ENCODE measurements at places on chromosomes 5 and 9. TPM values are rescaled to one million over a fixed set of nuclear protein-coding genes. Genes with fewer than 3 reads are reported as not detected.

Gene CLIC3
- total RNA-seq = not detected

DNA sequence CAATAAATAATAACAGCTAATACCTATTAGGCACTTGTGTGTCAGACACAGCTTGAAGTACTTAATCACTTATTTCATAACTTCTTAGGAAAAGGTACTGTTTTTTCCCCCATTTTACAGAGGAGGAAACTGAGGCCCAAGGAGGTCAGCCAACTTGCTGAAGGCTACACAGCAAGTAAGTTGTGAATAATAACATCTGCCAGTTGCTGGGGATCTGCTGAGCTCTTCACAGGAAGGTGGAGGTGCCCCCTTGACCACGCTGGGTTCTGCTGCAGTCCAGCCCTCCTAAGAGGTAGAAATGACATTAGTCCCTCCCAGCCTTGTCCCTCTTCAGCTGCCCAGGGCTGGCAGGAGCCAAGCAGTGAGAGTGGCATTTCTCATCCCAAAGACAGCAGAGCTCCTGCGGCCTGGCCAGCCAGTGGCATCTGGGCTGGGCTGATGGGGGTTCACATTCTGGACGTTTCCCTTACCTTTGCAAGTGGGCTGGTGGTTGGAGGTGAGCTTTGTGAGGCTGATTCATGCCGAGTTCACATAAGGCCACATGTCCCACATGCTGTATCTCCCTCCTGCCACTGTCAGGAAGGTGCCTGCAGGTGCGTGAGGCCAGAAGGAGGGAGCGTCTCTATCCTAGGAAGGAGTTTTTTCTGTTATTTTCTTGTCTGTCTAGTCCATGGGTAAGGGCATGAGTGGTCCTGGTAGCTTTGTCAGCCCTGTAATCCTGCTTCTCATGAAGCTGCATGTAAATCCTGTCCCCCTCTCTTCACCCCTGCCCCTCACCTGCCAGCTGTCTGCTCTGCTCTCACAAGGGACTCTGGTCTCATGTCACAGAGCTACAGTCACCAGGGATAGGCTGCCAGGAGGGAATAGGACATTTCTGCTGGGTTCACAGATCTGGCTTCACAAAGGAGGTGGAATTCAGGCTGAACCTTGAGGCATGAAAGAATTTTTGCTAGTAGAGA is 171.7 kb downstream of the MACROH2A1 start:
- no peak for DNase-seq

DNA sequence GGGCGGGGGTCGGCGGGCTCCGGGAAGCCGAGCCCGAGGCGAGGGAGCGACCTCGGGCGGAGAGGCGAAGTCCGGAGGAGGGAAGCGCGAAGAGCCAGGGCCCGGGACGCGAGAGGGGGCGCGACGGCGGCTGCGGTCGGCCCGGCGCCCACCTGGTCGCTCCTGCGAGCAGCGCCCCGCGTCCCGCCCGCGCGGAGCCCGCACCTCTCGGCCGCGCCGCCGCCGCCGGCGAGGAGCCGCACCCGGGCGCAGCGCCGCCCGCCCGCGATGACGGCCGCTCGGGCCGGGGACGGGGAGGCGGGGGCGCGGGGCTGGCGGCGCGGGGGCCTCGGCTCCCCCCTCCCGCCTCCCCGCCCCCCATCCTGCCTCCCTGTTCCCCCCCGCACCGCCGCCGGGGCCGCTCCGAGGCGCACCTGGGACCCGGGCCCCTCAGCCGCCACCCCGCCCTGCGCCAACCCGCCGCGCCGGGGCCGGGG is 2.6 kb downstream of the NR5A1 start:
- DNase-seq = peak; percentile 35

DNA sequence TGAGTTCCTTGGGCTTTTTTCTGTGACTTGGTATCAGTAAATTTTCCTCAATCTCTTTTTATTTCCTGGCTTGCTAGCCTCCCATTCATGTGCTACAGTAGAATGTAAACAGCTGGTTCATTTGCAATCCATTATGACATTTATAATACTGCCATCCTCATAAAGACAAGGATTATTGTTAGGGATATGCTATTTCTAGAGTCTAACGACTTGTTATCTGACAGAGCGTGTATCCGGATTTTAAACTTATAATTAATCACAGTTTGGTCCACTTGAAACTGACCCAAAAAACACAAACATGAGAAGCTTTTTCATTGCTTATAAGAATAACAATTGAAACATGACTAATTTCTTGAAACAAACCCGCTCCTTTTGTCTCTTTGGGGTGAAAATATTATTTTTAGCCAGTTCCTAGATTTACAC is 585.8 kb downstream of the TLE4 start:
- peak; percentile 46 for DNase-seq

DNA sequence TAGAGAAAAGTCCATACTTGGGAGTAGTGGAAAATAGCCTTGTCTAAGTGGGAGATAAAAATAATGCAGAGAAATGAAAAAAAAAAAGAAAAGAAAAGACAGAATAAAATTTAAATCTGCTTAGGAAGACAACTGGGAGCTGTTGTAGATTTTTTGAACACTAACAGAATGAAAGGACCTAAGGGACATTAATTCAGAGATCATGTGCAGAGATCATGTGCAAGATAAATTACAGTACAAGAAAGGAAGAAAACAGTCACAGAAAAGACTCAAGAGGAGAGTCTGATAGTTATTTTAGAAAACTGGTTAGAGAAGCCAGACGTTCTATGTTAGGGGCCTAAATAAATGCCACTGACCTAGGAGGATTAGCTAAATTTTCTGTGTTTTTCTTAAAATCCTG is 1226.8 kb upstream of the NUDT12 start:
- DNase-seq = no peak

GRCh38 chr9:8036914-8037524 is 237.4 kb upstream of the DMAC1 start:
- DNase-seq = no peak

DNA sequence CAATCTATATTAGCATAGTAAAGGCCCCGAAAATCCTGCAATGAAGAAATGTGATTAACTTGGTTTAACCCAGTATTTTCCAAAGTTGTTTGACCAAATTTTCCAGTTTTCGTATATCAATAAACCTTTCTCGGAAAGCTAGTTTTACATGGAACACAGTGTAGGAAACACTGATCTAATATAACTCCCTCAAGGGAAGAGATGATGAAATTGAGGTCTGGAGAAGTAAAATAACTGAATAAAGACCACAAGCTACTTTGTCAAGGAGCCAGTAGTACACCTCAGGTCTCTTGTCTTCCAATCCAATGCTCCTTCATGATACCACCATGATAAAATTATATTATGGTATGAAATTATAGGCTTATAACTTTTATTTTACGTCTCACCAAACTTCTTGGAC is 118.1 kb upstream of the TARS1 start:
- no peak for DNase-seq

- peak; percentile 95 for DNase-seq
Measured at GRCh38 chr5:160260881-160261815, 31.8 kb downstream of the FABP6 start.

DNA sequence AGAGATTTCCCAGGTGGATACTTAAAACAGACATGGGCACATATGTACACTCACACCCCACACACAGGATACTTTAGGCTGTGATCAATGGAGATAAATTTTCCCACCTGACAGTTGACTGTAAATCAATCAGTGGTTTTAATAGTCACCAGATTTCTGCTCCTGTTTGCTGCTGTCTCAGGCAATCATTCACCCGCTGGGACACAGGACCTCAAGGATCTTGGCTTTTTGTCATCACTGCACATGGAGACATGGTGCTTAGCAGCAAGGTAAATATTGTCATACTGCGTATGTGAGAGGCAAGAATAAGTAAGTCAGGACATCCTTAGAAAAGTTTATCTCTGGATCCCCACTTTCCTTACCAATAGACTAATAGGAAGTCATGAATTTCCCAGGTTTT is 60.8 kb upstream of the KLF9 start:
- DNase-seq = peak; percentile 30

Gene FAM78A
- total RNA-seq = 1.9 TPM

DNA sequence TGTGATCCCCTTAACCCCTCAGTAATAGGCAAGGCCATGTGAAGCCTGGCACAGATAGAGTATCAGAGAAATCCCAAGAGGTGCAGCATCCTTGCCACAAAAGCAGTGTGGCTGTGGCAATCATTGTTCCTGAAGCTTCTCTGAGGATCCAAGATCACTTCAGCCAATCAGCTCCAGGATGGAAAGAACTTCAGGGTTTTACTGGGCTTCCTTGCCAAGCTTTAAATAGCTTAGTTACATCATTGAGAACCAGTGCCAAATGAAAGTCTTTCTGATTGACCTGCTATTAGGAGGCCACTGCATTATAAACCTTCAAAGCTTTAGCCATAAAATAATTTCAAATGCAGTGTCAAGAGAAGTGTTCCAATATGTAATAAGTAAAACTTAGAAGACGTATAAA is 430.6 kb downstream of the PIK3R1 start:
- no peak for DNase-seq

- DNase-seq = no peak
Measured at GRCh38 chr9:36765077-36765390, 192.3 kb downstream of the MELK start.

Gene CCNI2
- not detected for total RNA-seq

DNA sequence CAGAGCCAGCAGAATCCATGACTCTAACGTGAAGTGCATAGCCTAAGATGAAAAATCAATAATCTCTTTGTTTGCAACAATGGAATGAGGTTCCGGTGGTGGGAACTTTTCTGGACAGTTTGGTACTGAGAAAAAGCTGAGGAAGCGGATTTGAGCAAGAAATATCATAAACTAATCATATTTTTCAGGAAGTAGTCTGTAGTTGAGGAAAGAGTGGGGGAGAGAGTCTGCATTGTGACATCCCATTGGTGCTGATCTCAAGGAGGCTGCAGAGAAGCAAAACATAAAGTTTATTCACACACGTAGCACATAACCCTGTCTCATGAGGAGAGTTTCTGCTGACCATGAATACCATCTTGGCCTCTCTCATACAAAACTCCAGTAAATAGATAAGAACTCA is 15.8 kb upstream of the FCHO2 start:
- no peak for DNase-seq

Gene SH2D3C
- not detected for total RNA-seq

DNA sequence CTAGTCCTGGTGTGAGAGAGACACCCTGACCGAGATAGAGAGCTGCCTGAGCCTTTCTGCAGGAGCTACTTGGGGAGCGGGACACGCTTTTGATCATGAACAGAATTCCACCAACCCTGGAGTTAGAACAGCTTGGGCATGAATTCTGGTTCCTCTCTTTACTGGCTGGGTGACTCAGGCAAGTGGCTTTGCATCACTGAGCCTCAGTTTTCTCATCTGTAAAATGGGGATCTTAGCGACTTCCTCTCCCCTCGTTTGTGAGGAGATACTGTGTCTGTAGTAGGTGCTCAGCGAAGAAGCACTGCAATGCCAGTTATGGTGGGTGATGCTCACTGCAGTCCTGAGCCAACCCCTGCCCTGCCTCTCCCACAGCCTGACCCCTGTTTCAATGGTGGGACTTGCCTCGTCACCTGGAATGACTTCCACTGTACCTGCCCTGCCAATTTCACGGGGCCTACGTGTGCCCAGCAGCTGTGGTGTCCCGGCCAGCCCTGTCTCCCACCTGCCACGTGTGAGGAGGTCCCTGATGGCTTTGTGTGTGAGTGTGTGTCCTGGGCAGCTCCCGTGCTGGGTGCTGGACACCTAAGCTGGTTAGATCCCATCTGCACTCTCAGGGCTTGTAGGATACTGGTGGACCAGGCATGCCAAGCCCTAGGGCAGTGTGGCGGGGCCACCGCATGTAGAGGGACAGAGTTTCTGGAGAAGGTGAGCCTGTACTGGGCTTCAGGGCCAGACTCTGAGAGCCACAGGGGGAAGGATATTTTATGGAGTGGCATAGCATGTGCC is 16.0 kb downstream of the CRB2 start:
- no peak for DNase-seq

GRCh38 chr9:136225366-136225747 is 20.3 kb downstream of the QSOX2 start:
- DNase-seq = no peak

- no peak for DNase-seq
Measured at GRCh38 chr5:145110834-145111233, 724.3 kb downstream of the PRELID2 start.

DNA sequence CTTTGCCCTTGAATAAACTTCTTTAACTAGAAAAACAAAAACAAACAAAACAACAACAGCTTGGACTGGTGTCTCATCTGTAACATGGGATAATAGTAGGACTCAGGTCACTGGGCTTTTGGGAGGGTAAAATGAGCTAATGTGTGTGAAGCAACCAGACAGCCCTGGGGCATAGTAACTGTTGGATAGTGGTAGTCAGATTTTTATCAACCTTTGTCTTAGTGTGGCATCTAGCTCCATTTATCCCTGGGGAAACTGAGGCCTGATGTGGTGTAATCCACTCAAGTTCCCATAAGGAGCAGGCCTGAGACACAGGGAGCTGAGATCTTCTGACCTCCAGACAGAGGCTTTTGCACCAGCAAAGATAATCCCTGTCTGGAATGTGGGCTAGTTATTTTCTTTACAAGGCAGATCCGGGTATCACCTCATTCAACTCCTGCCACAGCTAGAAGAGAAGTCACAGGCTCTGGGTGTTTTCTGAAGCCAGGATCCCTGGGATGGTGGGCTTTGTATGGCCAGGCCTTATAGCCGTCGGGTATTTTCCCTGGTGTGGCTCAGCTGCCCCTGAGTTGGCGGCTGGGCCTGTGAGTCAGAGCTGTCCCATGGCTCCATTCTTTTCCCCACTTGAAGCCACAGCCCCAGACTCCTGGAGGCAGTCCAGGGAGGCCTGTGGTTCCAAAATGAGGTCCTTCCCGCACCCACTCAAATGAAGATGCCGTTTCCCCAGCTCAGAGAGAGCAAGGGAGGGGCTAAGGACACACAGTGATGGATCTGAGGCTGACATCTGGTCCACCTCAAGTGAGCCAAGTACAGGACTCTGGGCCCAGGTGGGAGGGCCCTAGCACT is 26.1 kb upstream of the CSF1R start:
- peak; percentile 24 for DNase-seq

- DNase-seq = no peak
Measured at GRCh38 chr5:35205186-35205585, 25.1 kb downstream of the PRLR start.

GRCh38 chr5:34656700-34657273 is 659 bp downstream of the RAI14 start:
- DNase-seq = peak; percentile 70

Measured in stomach (tissue), 19 donors.